ENCODE measurements at places on chromosomes 4 and X.

DNA sequence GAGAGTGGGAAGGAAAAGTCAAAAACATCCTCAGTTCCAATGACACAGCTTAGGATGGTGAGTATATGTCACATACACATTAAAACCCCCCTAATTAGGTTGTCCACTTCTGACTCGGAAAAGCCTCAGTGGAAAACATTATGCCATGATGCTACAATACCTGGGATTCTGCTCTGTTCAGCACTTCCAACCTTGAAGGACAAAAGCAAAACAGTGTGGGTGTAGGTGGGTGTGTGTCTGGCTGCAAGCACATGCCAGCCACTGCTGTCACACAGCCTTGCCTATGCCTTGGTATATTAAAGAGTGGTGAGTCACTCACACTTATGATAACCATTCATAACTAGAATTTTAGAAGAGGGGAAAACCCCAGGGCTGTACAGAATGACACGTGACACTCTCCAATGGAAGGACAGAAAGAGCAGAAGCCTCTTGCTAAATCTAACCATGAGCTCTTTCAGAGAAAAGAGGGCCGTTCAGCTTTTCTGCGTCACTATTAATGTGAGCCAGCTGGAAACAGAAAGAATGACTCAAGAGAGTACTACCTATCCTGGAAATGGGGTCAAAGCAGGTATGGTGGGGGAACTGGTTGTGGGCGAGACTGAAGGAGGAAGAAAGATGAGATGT lies 159.6 kb downstream of the TET2 start:
- no peak for DNase-seq
- no peaks in the 10 kb centered on the region for H3K36me3 ChIP-seq
- H3K4me3 ChIP-seq, result no peak overlapping the region
- H3K27ac ChIP-seq, result no peak overlapping the region
- no peaks in the 10 kb centered on the region for H3K4me1 ChIP-seq

- H3K27me3 ChIP-seq, result no peaks in the 10 kb centered on the region
- DNase-seq, result no peak
- no peak overlapping the region for H3K4me3 ChIP-seq
- peaks cover 44% of the 10 kb centered on the region for H3K4me1 ChIP-seq
Measured at GRCh38 chr4:150131581-150132228, 53.5 kb downstream of the DCLK2 start.

DNA sequence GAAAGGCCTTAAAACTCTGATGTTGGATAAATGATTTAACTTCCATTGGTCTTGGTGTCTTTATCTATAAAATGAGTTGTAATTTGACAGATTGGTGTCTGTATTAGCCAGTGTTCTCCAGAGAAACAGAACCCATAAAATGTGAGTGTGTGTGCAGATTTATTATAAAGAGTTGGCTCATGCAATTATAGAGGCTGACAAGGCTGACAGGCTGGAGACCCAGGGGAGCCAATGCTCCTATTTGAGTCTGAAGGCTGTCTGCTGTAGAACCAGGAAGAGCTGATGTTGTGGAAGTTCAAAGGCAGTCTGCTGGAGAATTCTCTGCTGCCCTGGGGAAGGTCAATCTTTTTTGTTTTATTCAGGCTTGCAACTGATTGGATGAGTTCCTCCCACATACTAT lies 131.7 kb downstream of the SLC4A4 start:
- DNase-seq, result no peak
- H3K27me3 ChIP-seq, result no peaks in the 10 kb centered on the region
- no peaks in the 10 kb centered on the region for H3K4me1 ChIP-seq
- no peak overlapping the region for H3K4me3 ChIP-seq

DNA sequence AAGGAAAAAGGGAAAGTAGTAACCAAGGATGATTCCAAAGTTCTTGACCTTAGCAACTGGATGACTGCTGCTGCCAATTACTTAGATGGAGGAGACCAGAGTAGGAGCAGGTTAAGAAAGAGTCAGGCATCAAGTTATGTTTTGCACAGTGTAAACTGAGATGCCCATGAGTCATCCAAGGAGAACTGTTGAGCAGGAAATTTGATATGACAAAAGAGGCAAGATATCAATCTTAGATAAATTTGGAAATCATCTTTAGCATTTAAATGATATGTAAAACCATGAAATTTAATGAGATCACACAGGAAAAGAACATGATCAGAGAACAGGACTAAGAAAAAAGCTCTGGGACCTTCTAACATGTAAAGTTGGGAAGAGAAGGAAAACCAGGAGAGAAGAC lies 361.3 kb downstream of the OPHN1 start:
- H3K4me3 ChIP-seq, result no peak overlapping the region
- DNase-seq, result no peak
- H3K27ac ChIP-seq, result no peak overlapping the region
- no peaks in the 10 kb centered on the region for H3K36me3 ChIP-seq
- no peaks in the 10 kb centered on the region for H3K27me3 ChIP-seq
- no peaks in the 10 kb centered on the region for H3K4me1 ChIP-seq

DNA sequence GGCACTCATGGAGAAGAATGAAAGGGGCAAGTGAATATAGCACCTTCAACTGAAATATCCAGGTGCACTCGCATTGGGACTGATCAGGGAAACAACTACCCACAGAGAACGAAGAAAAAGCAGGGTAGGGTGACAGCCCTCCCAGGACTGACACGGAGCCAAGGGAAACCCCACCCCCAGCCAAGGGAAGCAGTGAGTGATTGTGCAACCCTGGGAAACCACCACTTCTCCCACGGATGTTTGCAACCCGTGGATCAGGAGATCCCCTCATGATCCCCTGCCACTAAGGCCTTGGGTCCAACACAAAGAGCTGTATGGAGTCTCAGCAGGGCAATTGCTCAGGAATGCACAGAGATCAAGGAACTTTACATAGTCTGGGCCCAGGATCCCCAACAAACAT lies 158.5 kb upstream of the HCCS start:
- no peak overlapping the region for H3K27ac ChIP-seq
- H3K4me3 ChIP-seq, result no peak overlapping the region
- H3K36me3 ChIP-seq, result no peaks in the 10 kb centered on the region
- H3K27me3 ChIP-seq, result no peaks in the 10 kb centered on the region

DNA sequence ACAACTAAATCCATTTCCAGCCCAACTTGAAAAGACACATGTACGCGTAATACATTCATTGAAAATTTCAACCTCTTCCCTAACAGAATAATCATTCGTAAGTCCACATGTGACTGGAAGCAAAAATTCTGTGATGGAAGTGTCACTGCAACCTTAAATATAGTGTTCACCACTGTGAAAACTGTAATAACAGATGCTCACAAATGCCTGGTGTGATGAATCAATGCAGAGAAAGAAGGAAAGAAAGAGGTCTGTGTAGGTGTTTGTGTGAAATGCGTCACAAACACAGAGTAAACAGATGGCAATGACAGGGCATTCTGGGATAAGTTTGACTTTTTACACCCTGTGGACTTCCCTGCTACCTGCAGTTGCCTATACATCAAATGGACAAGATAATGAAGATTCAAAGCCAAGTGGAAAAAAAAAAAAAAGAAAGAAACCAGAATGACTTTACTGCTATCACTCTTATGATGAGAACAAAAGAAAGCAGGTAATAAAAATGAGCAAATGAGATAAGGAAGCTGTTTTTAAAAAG lies 123.3 kb downstream of the EPHA5 start:
- H3K4me1 ChIP-seq, result no peaks in the 10 kb centered on the region
- no peaks in the 10 kb centered on the region for H3K27me3 ChIP-seq
- no peak overlapping the region for H3K4me3 ChIP-seq
- no peak for DNase-seq
- no peak overlapping the region for H3K27ac ChIP-seq
- no peaks in the 10 kb centered on the region for H3K36me3 ChIP-seq

Measured in esophagus muscularis mucosa (tissue), 4 donors.